Ecto neural progenitor cell (in vitro differentiated cells): ENCODE measurements at places on chromosomes 16 and 17.

DNA sequence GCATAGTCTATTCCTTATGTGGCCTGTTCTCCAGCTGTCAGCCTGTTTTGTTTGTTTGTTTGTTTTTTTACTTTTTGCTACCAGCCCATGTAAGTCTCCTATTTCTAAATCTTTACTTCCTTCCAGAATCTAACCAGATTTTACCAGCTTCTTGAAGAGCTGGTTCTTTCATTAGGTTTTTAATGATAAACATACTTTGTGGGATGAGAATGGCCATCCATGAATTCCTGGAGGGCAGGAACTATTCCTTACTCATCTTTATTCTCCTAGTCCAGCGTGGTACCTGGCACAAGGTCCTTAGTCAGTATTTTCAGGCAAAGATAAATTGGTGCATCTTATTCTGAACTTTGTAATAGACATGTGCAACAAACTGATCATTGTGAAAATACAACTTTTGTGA, 17.3 kb downstream of the RSPRY1 start:
- no peak for DNase-seq

GRCh38 chr17:73546114-73546513, 98.1 kb downstream of the SDK2 start:
- no peak for DNase-seq

- no peak for DNase-seq
Measured at GRCh38 chr17:50918933-50919296, 52.8 kb upstream of the TOB1 start.

DNA sequence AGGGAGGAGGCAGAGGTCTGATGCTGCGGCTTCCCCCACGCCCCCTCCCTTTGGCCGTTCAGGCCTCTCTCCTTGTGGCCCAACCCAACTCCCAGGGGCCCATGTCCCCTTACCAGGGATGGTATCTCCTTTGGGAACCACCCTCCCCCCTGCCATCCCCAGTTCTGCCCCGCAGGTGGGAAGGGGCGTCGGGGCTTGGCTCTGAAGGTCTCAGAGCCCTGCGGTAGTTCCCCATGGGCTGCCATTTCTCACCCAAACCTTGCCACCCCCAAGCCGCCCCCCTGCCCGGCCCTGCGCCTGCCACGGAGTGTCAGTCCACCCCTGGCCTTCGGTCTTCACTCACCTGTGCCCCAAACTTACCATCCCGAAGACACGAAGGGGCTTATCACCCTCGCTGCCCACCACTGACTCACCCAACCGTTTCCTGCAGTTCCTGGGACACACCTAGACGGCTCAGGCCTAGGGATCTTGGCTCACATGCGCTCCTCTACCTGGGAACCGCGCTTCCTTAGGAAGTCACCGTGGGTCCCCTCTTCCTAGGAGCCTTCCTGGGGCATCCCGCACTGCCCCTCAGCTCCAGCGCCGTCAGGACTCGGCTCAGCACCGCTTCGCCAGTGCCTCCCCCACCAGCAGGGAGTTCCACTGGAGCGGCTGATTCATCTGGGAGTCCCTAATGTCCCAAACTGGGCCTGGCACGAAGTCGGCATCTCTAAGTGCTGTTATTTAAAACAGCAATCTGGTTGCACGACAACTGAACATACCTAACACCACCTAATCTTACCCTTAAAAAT, 1.1 kb upstream of the DOC2A start:
- DNase-seq = no peak

- peak; percentile 93 for DNase-seq
Measured at GRCh38 chr17:8192070-8192815, 2.3 kb upstream of the BORCS6 start.

GRCh38 chr17:80195671-80196529, 24.2 kb downstream of the SGSH start:
- peak; percentile 76 for DNase-seq

GRCh38 chr16:48613061-48613957, 3.3 kb upstream of the N4BP1 start:
- no peak for DNase-seq

DNA sequence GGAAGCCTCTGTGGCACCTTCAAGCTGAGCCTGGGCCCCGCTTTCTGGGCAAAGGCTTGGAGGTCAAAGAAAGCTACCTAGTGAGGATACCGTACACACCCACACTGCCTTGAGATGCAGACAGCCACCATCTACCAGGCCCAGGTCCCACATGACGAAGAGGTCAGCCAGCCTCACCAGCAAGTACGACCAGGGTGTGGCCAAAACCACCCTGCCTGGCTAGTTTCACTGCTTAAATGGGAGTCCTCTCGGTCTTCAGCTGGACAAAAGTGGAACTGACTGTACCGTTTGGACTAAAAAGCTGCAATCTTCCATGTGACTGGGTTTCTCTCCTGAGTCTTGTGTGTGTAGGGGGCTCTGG, 21.6 kb downstream of the VASN start:
- no peak for DNase-seq

DNA sequence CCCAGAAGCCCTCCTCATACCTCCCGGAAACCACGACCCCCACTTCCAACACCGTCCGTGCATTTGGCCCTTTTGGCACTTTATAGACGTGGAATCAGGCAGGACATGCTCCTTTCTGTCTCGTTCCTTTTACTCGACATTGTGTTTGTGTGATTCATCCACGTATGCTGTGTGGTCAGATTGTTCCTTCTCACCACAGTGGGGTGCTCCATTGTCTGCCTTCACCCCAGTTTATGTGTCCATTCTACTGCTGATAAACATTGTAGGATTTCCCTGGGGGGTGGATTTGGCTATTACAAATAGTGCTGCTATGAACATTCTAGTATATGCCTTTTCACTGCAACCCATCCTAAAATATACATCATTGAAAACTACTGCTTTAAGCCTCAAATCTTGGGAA, 28.9 kb upstream of the RPH3AL start:
- no peak for DNase-seq

DNA sequence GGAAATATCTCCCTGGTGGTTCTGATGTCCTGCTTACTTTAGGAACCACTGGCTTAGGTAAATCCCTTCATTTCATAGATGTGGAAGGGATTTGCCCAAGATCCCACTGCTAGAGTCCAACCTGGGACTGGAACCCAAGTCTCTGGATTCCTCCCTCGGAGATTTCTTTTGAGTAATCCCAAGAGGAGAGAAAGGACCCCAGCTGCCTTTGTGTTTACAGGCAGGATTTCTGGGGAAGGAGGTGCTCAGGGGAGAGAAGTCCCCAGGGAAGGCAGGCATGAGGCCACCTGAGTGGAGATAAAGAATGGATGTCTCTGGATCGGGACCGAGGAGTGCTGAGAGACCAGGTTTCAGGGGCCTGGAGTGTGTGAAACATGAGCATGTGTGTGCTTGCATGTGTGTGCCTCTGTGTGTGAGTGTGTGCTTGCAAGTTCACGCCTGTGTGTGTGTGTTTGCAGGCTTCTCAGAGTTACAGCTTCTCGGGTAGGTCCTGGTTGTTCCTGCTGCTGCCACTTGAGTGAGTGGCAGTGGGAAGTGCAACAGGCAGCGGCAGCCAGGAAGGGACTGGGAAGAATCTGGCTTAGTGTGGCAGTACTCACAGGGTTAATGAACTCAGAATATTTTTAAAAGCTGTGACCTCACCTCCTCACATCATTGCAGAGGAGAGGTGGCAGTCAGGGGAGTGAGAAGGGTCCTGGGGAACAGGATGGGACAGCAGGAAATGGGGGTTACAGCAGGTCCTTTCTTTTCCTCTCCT, 2.2 kb downstream of the KCNH6 start:
- no peak for DNase-seq

DNA sequence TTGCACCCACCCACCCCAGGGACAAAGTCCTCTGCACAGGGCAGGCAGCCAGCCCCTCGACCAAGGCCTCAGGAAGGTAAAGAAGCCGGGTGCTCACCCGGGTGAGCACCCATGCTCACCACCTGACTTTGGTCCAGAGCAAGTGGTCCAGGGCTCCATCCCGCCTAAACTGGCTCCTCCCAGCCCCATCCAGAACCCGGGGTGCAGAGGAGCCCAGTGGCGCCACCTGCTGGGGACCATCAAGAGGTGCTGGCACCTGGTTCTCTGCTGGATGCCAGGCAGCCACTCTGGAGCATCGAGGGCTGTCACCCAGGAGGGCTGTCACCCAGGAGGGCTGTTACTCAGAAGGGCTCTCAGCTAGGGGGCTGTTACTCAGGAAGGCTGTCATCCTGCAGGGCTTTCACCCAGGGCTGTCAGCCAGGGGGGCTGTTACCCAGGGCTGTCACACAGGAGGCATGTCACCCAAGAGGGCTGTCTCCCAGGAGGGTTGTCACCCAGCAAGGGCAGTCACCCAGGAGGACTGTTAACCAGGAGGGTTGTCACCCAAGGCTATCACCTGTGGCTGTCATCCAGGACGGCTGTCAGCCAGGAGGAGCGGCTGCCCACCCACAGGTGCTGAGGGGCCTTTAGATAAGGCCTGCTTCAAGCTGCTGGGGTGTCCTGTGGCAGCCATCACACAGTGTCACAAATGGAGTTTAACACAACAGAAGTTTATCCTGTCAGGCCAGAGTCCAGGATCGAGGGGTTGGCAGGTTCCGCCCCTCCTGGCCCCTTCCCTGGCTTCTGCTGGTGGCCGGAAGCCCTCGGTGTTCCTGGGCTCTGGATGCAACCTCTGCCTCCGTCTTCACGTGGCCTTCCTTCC, 98.5 kb downstream of the TNFRSF13B start:
- peak; percentile 85 for DNase-seq

DNA sequence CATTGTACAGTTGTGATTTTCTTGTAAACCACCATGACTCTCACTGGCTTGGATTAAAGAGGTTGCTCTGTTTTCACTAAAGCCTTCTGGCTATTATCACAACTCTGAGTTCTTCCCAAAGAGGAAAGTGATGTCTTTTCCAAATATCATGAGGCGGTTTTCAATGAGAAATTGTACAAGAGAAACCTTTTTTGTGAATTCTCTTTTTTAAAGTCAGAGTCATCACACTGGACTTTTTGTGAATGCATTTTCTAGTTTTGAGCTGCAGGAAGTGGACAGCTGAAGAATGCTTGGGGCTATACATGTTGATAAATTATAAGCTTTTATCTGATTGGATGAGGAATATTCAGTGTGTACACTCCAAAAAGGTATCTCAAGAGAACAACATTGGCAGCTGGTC, 100.2 kb downstream of the PHKB start:
- no peak for DNase-seq

- DNase-seq = no peak
Measured at GRCh38 chr17:78325076-78325687, 34.7 kb downstream of the SOCS3 start.

- peak; percentile 50 for DNase-seq
Measured at GRCh38 chr17:82661717-82662683, 13.8 kb upstream of the WDR45B start.

- DNase-seq = no peak
Measured at GRCh38 chr17:48746916-48747444, 18.4 kb upstream of the HOXB13 start.

GRCh38 chr17:78351449-78352006, 8.3 kb downstream of the SOCS3 start:
- DNase-seq = peak; percentile 80

- DNase-seq = no peak
Measured at GRCh38 chr17:49676276-49676868, 1.5 kb downstream of the SPOP start.

GRCh38 chr16:11211977-11212797, 43.8 kb downstream of the SOCS1 start:
- DNase-seq = no peak

GRCh38 chr16:11259655-11260595, 3.9 kb upstream of the SOCS1 start:
- DNase-seq = no peak

GRCh38 chr17:9928601-9929333, 23.7 kb upstream of the RCVRN start:
- peak; percentile 67 for DNase-seq

- DNase-seq = no peak
Measured at GRCh38 chr17:17871913-17872312, 35.1 kb upstream of the SREBF1 start.

DNA sequence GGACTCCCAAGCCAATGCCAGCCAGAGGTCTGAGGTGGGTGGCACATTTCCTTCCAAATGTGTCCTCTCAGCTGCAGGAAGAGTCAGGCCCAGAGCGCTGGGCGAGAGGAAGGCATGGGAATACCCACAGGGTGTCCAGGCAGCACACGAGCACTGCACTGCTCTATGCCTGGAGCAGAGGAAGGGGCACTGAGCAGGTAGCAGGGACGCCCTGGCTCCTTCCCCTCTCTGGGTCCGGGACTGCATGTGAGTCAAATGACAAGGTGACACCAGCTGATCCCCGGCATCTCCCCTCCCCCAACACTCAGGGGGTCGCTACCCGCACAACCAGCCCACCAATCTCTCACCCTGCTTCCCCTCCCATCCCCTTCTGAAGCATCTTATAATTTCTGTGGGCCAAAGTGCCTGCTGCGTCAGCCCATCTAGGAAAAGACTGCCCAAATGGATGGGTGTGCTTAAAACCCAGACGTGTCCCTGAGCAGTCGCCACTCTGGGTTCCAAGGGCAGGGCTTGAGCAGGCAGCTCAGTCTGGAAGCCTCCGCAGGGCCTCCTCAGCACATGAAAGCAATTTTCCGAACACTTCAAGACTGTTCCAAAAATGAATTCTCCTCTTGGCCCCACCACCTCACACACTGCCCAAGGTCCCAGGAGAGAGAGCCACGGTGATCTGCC, 12.0 kb upstream of the BCAR1 start:
- DNase-seq = no peak

DNA sequence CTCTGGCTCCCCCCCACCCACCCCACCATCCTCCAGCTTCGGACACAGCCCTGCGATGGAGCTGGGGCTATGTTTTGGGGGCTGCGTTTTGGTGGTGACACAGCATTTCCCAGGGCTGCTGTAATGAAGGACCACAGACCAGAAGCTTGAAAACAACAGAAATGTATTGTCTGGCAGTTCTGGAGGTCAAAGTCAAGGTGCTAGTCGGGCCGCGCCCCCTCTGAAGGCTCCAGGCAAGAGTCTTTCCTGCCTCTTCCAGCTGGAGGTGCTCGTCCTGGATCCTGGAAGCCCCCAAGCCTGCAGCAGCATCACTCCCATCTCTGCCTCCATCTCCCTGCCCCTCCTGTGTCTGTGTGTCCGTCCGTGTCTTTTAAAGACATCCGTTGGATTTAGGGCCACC, 50.8 kb downstream of the TBC1D16 start:
- DNase-seq = no peak

GRCh38 chr17:11238705-11239104, 2.3 kb upstream of the SHISA6 start:
- no peak for DNase-seq

DNA sequence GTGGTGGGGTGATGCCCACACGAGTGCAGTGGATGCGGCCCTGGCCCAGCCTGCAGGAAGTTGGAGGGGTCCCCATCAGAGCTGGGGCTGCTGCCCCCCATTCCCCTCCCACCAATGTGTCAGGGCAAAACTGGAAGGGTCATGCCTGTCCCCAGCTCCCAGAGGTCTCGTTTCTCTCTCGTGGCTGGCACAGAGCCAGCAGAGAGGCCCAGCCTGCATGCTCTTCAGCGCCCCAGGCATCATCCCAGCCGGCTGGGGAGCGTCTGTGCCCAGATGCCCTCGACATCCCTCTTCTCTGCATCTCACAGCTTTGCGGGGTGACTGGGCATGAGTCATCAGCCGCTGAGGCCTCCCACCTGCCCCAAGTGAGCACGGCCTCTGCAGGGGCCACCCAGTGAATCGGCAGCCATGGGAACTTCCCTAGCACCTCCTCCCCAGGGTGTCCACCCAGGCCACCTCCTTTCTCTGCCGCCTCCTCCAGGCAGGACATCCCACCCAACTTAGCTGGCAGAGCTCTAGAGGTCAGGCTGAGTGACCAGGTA, 9.8 kb upstream of the CSNK1D start:
- no peak for DNase-seq
